T-helper 9 cell (primary cell): ENCODE measurements at places on chromosomes 5 and 9.

DNA sequence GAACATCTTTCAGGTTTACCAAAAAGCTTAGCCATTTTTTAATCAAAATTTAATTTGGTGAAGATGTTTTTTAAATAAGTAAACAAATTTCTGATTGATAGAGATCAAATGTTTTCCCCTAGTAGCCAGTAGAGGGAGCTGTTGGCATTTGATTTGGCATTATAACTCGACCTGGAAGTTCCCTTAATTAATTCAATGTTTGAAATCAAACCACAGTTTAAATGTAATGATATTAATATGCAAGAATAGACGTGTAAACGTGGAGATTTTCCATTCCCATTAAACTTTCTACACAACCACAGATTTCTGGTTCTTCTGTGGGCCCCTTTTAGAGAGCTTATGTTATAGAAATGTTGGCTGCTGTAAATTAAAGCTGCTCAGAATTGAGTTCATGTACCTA, 148.1 kb upstream of the MPDZ start:
- DNase-seq, result no peak

DNA sequence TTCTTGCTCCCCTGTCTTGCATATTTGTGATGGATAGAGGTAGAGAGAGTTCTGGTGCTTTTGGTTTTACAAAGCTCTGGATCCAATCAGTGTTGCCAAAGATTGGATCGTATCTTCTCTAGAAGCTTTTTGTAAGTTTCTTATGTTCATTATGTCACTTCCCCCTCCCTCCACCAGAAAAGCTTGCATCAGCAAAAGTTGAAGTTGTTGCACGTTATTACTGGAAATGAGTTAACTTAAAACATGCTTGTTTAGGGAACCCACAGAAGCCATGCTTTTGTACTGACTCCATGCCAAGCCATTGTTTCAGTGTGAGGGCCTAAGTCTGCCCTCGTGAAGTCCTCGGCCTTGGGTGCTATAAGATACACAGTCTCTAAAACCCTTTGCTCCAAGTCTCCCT, 186.5 kb downstream of the ERCC6L2 start:
- DNase-seq, result no peak

DNA sequence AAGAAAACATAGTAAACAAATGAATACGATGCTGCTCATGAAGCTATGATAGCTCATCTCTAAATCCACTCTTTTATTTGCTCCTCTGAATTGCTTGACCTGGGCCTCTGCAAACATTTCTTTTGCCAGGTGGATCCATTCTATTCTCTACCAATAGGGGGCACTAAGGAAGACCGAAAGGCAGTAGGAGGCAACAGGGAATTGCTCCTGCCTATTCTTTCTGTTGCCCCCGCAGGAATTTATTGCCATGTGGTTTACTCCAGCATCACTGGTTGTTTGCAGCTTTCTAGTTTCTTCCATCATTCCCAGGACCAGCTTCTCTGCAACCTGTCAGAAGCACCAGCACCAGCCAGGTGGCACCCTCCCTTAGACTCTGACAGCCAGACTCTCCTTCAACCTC, 5.3 kb downstream of the GAPT start:
- DNase-seq, result no peak

- no peak for DNase-seq
Observed at GRCh38 chr9:90046317-90046861, 441.6 kb downstream of the GADD45G start.

GRCh38 chr9:99181621-99182020, 40.1 kb downstream of the ALG2 start:
- DNase-seq, result no peak

GRCh38 chr5:156367597-156367996, 40.6 kb downstream of the SGCD start:
- no peak for DNase-seq

- no peak for DNase-seq
Observed at GRCh38 chr5:95022967-95023695, 261.8 kb downstream of the MCTP1 start.

GRCh38 chr5:69350664-69351063, 18.1 kb upstream of the CCDC125 start:
- DNase-seq, result no peak

DNA sequence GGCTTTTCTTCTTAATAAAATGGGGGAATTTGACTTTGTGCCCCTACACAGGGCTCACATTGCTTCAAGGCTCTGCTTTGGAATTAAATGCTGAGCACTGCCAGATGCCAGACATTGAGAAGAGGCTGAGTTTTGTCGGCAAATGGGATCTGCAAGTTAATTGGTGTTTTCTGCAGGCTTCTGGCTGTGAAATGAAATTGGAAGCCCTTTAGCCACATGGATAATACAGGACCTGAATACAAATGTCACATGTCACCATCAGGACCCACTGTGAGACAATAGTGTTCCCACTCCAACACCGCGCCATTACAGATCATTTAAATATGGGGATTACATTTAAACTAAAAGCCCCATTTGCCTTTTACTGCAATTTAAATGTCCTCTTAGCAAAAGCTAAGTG, 164.4 kb downstream of the ZSWIM6 start:
- no peak for DNase-seq

- no peak for DNase-seq
Observed at GRCh38 chr5:148873690-148874485, 47.5 kb downstream of the ADRB2 start.

GRCh38 chr5:14143841-14144585, 871 bp downstream of the TRIO start:
- peak; percentile 9 for DNase-seq
